Hematopoietic multipotent progenitor cell treated with erythropoietin and hydrocortisone succinate and interleukin-3 and kit ligand, for 4 days (in vitro differentiated cells): ENCODE measurements at places on chromosomes 4 and X.
A peak's percentile ranks its signal among the peaks of the same experiment; 100 is the strongest.

GRCh38 chr4:115110191-115111181 is 2.9 kb downstream of the NDST4 start:
- peak; percentile 2 for DNase-seq

- no peak for DNase-seq
These were observed 229.0 kb downstream of the PPARGC1A start for GRCh38 chr4:23660865-23661264.

- DNase-seq = no peak
These were observed 7.6 kb downstream of the NKX6-1 start for GRCh38 chr4:84491481-84491880.

- no peak for DNase-seq
These were observed 24.1 kb downstream of the EMCN start for GRCh38 chr4:100493756-100494155.

DNA sequence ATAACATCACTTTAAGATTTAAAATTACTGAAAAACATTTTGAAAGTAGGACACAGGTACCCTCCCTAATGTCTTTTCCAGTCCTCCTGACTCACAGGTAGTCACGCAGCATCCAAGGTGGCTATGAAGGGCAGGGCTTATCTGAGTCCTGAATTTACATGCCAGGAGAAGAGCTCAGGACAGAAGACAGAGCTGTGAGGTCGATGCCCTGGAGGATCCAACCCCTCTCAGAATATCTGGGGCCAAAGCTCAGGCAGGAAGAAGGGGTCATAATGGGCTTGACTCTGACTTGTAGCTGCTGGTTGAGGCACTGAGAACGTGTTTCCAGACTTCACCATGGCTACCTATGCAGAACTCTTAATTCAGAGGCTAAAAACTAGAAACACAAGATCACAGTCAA is 177.5 kb downstream of the AASDH start:
- DNase-seq = no peak

DNA sequence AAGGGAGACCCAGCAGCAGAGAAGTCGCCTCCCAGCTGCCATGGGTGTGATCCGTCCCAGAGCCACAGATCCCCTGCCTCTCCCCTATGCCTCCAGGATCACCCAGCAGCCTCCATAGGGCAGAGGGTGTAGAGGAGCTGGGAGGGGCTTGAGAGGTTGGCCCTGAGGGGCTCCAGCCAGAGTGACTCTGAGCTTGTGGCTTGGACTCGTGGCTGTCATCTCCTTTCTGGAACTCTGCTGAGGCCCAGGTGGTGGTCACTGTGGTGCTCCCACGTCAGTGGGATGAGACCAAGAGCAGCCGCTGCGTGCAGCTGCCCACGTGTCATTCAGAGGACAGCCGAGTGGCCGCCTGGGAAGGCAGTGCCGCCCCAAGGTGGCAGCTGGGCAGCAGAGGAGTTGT is 4.2 kb downstream of the TACC3 start:
- no peak for DNase-seq

- no peak for DNase-seq
These were observed 29.9 kb downstream of the CASP6 start for GRCh38 chr4:109673303-109673702.

DNA sequence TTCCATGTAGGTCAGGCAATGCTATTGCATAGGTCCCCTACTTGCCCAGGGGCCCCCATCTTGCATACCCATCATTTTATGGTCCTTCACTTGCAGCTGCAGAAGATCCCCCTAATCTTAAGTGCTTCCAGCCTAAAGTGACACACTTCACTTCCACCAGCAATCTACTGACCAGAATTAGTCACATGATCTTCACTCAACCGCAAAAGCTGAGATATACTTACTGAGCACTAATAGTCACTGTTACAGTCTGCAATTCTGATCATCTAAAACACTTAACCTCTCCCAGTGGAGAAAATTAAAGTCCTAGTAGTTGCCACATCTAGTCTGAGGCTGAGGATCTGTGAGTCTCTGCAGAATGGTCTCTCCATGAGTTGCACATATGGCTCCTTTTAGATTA is 82.1 kb downstream of the AREG start:
- peak; percentile 38 for DNase-seq

DNA sequence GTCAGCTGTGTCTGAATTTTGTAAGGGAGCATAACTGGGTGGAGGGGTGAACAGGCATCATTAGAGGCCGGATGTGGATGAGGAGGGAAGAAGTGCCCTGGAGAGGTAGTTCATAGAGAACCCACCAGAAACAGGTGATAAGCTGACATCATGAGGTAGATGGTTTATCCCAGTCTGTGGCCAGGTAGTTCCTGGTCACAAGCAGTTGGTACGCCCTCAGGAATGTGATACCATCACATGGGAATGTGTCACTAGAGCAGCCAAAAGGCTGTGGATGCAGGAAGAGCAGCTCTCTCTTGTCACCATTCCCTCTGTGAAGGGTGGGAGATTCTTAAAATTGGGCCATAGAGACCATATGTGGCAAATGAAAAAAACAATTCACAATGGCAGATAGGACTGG is 21.9 kb downstream of the MSN start:
- DNase-seq = no peak

GRCh38 chr4:112910109-112910736 is 139.2 kb upstream of the ANK2 start:
- peak; percentile 5 for DNase-seq

DNA sequence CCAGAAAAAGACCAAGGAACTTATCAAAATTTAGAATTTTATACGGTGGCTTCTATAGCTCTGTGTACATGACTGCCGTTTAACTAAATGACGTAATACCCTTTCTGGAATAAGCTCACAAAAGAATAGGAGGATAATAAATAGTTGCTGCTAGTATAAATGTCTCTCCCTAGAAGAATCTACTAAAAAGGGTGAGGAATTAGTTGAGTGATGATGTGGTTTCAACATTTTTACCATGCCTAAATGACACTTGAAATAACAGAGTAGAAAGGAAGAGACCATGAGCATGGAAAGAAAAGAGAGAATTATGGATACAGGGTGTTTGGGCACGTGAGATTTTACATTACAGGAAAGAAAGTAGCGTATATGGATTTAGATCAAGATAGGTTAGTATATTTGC is 231.1 kb downstream of the ARAP2 start:
- DNase-seq = no peak

- DNase-seq = peak; percentile 38
These were observed 22.1 kb upstream of the OPN1LW start for GRCh38 chrX:154121961-154122360.

DNA sequence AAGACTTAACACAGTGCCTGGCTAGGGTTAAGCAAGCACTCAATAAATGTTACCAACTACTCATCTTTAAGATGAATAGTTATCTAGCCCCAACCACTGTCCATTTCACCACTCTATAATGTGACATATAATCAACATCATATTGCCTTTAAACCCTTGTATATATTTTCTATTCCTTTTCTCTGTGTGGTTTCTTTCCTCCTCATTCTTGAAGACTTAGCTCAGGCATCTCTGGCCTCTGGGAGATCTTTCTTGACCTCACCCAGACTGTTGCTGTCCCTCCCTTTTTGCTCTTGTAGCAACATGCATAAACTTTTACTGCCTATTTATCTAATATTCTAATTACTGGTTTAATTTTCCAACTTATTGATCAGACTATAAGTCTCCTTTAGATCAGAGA is 249.9 kb upstream of the MAB21L2 start:
- DNase-seq = no peak

GRCh38 chr4:74021601-74022000 is 16.9 kb downstream of the CXCL3 start:
- no peak for DNase-seq

DNA sequence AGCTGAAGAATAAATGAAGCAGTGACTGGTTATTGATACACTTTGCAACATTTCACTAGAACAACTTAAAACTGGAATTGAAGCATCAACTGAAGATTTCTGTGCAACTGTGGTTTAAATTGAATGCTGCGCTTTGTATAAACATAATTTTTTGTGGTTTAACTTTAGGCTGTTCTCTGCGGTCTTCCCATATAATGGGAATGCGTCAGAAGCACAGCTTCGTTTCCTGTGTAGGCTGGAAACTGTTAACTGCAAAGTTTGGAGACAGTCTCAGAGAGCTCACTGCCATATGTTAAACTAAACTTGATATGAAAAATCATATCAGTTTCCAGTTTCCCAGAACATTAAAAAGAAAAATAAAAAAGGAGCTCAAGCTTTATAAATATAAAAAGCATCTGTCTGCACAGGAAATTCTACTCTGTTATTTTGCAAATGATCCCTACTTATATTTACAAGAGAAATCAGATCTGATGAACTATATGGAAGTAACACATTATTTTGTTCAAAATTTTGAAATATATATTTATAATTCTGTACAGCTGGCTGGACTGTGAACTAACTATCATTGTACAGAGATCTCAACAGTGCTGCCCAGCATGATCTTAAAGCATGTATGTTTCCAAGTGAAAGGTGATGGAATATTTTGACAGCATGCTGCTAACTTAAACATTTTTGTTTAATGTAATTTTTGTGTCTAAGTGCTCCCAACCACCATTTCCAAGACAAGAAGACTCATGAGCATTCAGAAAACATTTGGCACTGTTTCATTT is 139.9 kb downstream of the NDST3 start:
- peak; percentile 64 for DNase-seq

- peak; percentile 70 for DNase-seq
These were observed 3.7 kb downstream of the MMRN1 start for GRCh38 chr4:89898304-89898716.

GRCh38 chr4:633976-634598 is 8.7 kb downstream of the PDE6B start:
- no peak for DNase-seq

DNA sequence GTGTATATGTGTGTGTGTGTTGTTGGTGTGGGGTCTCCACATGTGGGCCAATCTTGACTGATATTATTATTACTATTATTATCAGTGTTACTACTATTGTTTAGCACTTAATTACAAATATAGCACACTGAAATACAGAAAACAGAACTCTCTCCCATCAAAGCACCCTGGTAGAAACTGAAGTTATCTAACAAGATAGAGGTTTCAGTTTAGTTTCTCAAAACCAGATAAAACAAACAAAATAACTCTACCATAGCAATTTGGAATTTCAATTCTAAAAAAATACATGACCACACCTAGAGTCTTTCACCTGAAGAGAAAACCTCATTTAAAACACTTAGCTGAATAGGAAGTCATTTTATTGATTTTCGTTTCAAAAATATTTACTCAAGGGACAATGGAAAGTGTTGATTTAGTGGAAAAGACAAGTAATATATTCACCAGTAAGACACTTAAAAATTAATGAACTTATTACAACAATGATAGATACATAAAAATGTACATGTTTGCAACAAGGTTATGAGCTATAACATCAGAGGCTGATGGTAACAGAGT is 252.3 kb downstream of the PDHA2 start:
- no peak for DNase-seq

- DNase-seq = peak; percentile 92
These were observed 6.8 kb upstream of the SASH3 start for GRCh38 chrX:129772796-129773431.

DNA sequence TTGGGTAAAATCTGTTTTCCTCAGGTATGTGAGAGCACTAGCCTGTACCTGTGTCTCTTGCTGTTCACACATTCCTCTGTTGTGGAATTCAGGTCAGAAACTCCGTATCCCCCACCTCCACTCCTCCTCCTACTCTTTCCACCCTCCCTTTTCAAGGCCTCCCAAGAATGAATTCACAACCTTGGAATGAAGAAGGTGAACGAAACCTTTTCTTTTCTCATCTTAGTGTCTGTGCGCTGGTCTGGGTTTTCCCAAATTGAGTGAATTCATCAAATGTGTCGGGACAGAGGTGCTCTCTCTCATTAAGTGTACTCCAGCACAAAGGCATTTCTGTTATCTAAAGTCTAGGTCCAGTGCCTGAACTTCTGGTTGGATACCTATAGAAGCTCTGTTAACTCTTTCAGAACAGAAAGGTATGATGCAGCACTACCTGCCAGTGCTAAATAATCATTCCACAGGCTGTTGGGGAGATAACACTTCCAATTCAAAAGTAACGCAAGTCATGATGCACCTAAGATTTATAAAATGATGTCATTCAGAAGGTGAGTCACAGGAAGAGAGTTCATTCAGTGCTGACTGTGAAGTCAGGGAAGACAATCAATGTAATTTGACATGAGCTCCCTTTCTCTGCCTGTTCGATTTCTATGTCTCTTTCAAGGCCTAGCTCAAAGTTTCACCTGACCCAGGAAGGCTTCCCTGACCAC is 41.9 kb downstream of the COL4A6 start:
- DNase-seq = no peak

DNA sequence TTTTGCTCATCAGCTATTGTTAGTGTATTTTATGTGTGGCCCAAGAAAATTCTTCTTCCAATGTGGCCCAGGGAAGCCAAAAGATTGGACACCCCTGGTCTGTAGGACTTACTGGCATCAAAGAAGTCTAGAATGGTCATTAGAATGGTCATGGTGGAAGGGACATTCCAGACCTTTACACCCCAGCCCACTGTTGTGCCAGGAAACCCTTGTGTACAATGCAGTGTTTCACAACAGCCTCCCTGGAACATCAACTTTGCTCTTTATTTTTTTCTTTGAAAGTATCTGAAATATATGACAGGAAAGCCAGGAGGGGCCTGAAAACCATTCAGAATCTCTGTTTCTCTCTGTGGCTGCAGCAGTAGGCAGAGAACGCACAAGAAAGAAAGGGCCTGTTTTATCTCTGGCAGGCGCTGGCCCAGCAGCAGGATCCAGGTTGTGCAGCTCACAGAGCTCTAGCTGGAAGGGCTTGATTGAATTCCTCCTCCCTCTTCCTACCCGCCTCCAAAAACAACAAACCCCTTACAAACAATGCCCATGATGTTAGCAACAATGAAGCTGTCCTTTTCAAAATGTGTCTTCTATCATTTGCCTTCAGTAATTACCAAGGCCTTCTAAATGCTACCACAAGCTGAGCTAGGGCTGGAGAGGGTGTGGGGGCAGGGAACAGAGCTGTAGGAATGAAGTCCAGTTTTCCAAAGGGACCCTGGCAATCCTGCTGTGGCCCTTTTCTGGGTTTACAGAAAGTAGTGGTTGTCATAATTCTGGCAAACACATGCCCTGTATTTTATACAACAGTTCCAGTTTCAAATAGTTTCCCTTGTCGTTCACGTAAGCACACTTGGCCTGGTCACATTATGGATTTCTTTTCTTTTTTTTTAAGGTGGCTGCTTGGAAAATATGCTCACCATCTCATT is 32.3 kb upstream of the TFDP3 start:
- no peak for DNase-seq

DNA sequence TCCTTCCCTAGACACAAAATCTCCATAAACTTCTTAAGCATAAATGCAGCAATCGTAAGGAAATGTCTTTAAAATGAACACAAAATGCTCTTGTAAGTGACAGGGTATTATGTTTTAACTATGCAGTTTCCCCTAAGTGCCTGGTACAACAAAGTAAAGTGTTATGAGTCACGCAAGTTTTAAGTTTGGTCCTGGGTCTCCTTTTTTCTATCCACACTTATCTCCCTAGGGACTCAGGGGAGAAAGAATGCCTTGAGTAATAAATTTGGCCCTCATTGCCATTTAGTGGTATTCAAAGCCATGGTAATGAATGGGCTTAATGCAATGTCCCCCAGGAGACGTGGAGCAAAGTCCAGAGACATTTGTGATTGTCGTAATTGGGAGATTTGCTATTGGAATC is 149.1 kb downstream of the MAGEB17 start:
- DNase-seq = no peak

- no peak for DNase-seq
These were observed 257.7 kb downstream of the ADAMTS3 start for GRCh38 chr4:72311291-72311690.

GRCh38 chr4:175770555-175770954 is 41.5 kb downstream of the GPM6A start:
- DNase-seq = no peak

- peak; percentile 52 for DNase-seq
These were observed 207.3 kb downstream of the SLC7A11 start for GRCh38 chr4:138034871-138035270.
